ENCODE measurements at places on chromosomes 2 and 18.

DNA sequence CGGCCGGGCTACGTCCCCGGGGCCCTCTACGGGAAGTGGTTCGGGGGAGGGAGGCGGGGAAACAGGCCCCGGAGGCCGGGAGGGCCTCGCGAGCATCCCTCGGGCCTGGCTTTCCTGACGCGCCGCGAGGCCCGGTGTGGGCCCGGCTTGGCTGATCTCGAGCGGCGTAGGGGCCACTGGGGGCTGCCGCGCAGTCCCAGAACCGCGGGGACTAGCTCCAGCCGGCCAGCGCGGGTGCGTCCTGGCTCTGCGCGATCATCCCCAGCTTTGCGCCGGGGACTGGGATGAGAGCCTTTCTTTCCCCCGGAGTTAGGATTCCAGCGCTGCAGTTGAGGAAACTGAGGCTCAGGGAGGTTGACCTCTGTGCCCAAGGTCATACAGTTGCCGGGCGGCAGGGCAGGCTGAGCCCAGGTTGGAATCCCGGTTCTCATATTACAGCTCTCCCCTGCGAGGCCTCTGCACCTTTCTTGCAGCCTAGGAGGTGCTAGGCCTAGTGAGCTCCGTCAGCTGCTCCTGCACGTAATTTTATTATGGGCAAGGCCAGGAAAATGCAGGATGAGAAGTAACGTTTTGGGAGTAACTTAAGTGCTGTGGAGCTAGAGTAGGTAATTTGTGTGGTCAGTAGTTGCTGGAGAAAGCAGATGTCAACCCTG is 501 bp downstream of the LPIN1 start:
- no peak for DNase-seq

- no peak for DNase-seq
Measured at GRCh38 chr18:70321616-70322015, 32.8 kb downstream of the SOCS6 start.

- DNase-seq: no peak
Measured at GRCh38 chr2:121293450-121294325, 8.7 kb upstream of the TFCP2L1 start.

GRCh38 chr2:203804764-203805485 is 62.6 kb upstream of the CTLA4 start:
- DNase-seq: no peak

- peak; percentile 69 for DNase-seq
Measured at GRCh38 chr18:57586251-57587049, at the start of gene FECH. TSS of gene FECH (minus strand) at chr18:57586702. CDS start at chr18:57586620, 82 bp downstream.

GRCh38 chr18:2173486-2173885 is 397.8 kb downstream of the METTL4 start:
- DNase-seq: no peak

DNA sequence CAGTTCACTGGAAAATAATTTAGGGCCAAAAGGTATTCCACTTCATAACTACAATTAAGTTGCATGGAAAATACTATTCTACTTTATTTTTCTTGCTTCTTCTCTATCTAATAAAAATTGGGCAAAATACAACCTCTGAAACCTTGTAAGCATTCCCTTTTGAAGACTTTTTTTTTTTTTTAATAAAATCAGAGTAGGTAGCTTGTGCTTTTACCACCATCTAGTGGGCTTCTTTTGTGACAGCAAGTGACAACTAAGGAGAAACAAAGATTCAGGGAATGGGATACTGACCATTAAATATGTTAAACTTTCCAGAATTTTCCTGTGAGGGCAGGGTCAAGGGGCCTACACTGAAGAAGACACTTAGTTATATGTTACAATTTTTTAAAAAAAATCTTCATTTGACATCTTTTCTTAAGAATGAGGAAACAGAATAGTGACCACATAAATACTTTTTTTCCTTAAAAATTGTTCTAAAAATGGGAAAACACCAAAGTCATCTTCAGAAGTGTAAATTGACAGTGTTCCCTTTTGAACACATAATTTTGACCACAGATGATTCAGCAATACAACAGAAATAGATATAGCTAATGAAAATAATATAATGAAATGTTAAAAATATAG is 1183.2 kb upstream of the ACVR2A start:
- no peak for DNase-seq

GRCh38 chr18:75204732-75205513 is 4.0 kb downstream of the PTGR3 start:
- no peak for DNase-seq

DNA sequence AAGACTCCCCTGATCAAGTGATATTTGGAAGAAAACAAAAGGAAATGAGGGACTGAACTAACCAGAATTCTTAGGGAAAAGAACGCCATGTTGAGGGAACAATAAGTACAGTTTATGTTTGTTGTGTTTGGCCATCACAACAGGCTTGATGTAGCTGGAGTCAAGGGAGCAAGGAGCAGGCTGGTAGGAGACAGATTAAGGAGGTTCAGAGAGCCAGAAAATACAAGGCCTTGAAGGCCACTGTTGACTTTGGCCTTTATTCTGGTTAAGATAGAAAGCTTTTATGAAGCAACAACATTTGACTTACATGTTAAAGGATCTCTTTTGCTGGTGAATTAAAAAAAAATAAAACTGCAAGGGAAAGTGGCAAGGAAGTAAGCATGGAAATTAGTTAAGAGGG is 754.1 kb upstream of the SLC8A1 start:
- no peak for DNase-seq

GRCh38 chr2:31666878-31667277 is 86.1 kb upstream of the SRD5A2 start:
- no peak for DNase-seq

- DNase-seq: no peak
Measured at GRCh38 chr2:230155359-230155758, 64.4 kb downstream of the SP110 start.

DNA sequence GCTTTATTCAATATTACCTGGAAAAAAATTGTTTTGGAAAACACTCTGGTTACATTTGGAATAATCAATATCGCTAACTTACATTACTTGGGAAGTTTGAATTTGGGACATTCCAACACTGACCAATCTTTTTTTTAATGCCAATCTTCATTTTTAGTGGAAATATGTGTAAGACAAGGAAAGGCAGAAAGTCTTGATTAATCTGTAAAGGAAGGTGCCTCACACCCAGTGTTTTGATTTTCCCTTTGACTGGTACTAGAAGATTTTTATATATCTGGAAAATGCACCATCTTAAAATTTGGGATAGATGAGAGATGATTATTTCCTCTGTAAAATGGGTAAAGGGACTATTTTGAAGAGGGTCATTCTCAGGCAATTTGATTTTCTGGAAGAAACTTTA is 879.2 kb upstream of the ZEB2 start:
- DNase-seq: no peak

DNA sequence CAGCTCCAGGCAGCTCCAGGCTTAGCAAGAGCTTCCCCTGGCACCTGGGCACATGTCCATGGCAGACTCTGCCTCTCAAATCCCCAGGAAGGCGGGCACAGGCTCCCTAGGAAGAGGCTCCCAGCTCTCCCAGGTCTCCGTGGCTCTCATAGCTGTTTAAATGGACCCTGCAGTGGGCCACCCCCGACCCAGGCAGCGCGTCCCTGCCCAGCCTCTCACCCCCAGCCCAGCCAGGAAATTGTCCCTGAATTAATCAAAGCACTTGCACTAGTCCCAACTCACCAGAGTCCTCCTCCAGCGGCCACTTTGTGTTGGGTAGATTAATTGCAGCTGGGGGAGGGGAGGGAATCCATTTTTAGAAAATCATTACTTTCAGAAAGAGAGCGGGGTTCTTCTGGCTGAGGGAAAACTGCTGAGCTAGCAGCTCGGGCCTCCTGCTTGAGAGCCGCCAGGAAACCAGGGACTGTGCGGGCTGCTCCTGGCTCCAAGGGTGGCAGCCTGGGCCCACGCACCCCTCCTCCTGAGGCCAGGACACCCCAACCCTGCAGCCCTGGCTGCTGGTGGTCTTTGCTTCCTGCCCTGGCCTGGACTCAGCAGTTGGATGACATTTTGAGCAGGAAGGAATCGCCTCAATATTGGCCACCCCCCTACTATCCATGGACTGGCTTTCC is 36.0 kb downstream of the SMAD7 start:
- DNase-seq: no peak

GRCh38 chr18:48552130-48552529 is 13.3 kb downstream of the CTIF start:
- no peak for DNase-seq

DNA sequence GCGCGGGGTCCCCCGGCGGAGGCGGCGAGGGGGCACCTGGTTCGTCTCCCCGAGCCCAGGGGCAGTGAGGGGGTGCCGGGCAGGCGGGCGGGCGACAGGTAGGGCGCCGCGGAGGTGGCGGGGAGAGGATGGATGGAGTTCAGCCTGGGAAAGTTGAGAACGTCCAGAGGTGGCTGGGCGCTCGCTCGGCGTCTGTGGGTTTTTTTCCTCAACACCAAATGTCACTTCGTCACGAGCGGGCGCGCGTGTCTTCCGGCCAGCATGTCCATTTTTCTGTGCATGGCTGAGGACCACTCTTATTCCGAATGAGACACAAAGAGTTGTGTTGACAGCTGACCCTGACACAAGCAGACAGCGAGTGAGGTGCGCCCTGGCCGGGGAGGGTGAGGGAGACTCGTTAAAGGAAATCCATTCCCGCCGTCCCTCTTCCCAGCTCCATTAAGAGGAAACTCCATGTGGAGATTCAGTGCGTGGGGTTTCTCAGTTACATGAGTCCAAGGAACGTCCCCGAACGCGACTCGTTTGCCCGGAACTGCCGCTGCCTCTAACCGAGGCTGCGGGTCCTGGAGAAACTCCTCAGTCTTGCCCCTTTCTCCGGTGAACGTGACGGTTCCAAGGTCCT is 859 bp downstream of the GREB1L start:
- no peak for DNase-seq

All from activated naive CD4-positive, alpha-beta T cell treated with anti-CD3 and anti-CD28 coated beads, Interleukin-2, amount 50 U/mL, for 16 hours (primary cell).